ENCODE measurements at places on chromosomes 4 and X.

DNA sequence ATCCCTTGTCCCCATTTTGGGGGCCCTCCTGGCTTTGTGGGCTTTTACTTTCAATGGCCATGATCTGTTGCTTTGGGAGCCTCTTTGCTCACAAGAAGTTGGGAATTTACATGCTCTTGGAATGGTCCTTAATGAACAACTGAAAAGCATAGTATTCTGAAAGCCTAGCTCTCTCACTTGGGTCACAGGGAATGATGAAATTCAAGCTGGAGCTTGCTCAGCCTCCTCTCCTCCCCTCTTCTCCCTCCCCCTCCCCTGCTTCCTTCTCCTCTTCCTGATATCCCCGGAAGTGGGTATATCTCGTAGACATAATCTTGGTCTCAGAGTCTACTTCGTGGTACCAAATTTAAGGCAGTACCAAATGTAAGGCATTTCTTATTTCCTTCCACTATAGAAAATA lies 400.6 kb upstream of the NR3C2 start:
- DNase-seq = no peak

DNA sequence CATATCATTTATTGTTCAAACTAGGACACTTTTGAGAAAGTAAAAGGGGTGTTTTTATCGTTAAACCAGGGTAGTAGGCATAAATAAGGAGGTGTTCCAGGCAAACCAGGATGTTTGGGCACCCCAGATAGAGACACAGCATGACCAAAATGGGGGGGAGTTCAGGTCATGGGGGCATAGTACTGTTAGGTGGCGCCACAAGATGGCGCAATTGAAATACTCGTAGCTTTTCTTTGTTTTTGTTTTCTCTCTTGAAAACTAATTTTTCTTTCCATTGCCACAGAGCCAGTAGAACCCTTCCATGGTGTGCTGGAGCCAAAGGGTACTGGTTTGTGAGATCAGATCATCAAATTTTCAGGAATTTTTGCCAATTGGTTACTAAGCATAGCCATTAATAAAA lies 283.4 kb downstream of the BCOR start:
- peak; percentile 33 for DNase-seq

- DNase-seq = no peak
These were observed 12.9 kb upstream of the SPP1 start for GRCh38 chr4:87962398-87963146.

DNA sequence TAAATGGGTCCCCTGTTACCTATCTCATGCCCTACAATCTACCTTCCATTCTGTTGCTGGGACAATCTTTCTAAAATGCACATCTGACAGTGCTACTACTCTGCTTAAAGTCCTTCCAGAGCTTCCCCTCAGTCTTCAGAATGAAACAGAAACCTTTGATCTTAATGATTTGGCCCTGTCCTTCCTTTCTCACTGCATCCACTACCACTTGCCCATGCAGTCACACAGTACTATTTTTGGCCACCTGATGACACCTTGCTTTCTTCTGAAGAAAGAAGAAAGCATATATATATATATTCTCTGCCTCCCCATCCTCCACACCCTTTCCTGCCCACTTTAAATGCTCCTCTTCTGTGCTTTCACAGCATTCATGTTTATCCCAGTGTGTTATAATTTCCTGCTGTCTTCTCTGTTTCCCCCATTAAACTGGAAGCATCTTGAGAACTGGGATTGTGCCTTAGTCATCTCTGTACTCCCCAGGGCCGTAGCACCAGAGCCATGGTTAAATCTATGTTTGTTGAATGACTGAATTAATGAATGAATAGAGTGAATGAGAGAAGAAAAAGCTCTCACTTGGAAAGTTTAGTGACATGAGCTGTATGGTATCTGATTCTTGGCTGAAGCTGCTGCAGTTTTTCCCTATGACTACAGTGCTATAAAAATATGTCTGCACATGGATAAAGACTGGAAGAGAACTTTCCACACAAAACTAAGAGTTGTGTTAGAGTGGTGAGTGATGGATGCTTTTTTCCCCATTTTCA lies 56.2 kb downstream of the RTL9 start:
- DNase-seq = no peak

- no peak for DNase-seq
These were observed 3.6 kb downstream of the SASH3 start for GRCh38 chrX:129783291-129783713.

DNA sequence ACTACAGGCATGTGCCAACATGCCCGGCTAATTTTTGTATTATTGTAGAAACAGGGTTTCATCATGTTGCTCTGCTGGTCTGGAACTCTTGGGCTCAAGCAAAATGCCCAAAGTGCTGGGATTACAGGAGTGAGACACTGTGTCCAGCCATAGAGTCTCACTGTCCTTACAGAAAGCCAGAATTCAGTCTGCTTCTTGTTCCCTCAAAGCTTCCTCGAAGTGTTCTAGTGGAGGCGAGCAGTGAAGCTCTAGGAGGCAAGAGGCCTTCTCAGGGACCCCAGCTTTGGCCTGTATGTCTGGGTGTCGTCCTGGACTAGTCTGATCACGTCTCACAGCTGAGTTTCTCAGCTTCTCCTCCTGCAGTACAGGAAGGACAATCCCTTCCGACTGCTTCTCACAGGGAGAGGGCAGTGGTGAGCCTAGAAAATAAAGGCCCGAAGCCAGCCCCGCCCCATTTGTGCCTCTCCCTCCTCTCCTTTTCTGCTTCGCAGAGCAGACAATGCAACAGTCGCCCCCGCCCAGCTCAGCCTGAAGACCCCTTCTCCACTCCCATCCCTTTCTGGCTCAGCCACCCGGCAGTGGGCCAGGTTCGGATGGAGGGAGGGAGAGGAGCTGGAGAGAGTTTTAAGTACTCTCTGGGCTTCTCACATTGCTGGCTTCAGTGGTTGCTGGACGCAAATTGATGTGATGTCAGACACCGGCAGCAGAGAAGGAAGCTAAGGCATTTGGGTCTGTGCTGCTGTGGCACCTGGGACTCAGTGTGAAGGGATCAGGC lies 11.1 kb upstream of the FAM3A start:
- DNase-seq = peak; percentile 63

- DNase-seq = no peak
These were observed 39.5 kb downstream of the ZFYVE28 start for GRCh38 chr4:2378898-2379297.

DNA sequence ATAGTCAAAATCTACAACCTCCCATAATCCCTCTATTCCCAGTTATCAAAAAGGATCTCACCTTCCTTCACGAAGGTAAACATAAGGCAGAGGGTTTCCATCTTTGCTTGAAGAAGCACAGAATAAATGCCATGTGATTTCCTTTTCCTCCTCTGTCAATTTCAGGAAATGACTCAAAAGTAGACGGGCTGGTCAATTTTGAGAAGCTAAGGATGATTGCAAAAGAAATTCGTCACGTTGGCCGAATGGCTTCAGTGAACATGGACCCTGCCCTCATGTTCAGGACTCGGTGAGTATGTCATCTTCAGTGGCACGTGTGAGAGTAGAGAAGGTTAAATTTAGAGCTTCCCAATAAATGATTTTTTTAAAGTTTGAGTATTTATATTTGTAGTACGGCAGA lies 240.2 kb downstream of the RAPGEF2 start:
- DNase-seq = peak; percentile 67

DNA sequence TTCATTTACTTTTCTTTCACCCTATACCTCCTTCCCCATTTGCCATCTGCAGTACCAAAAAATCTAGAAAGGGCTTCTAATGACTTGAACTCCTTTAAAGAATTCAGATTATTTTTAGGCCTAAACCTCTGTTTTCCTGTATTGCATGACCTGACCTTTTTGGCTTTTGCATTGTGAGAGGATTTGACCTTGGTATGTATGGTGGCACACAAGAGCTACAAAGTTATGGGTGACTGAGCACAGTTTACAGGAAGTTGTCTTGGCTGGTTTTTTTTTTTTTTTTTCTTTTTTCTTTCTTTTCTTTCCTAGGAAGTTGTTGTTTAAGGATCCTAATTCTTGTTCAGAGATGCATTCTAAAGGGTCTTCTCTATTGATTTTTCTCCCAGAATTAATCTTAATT lies 32.0 kb upstream of the MTMR8 start:
- no peak for DNase-seq

- DNase-seq = no peak
These were observed 141.9 kb upstream of the FAM241A start for GRCh38 chr4:112003231-112003907.

DNA sequence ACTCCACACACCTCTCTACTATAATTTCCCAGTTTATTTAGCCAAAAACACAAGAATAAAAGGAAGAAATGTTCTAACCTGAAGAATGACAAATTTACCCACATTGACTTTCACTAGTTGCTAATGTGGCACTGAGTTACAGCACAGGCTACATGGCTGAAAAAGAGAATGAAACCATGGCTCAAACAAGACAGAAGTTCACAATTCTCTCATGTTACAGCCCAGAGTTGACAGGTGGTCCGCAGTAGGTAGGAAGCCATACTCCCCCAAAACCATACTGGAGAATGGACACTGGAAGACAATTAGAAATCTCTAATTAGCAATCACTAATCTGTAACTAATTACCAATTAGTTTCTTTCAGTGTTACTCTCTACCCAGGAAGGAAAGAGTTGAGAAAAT lies 170.8 kb downstream of the ADGRA3 start:
- DNase-seq = no peak

GRCh38 chrX:66021401-66021764 lies 18.5 kb downstream of the VSIG4 start:
- no peak for DNase-seq

GRCh38 chr4:152655272-152656129 lies 24.3 kb downstream of the TMEM154 start:
- DNase-seq = no peak

DNA sequence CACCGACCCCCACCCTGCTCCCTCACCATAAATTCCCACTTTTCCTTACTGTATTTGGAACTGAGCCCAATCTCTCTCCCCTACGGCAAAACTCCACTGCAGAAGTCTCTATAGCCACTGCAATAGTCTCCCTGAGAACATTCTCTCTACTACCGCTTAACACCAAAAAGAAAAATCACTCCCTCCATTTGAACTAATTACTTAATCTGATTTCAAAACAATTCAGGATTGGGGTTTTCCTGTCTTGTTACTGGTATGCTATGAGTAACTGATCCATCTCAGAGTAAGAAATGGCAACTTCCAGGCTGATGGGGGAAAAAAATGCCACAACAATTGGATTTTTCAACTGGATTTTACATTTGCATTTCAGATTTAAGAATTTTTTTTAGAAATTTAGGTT lies 5.8 kb downstream of the PAPSS1 start:
- peak; percentile 46 for DNase-seq

- no peak for DNase-seq
These were observed 53.3 kb downstream of the NFKB1 start for GRCh38 chr4:102554482-102554881.

DNA sequence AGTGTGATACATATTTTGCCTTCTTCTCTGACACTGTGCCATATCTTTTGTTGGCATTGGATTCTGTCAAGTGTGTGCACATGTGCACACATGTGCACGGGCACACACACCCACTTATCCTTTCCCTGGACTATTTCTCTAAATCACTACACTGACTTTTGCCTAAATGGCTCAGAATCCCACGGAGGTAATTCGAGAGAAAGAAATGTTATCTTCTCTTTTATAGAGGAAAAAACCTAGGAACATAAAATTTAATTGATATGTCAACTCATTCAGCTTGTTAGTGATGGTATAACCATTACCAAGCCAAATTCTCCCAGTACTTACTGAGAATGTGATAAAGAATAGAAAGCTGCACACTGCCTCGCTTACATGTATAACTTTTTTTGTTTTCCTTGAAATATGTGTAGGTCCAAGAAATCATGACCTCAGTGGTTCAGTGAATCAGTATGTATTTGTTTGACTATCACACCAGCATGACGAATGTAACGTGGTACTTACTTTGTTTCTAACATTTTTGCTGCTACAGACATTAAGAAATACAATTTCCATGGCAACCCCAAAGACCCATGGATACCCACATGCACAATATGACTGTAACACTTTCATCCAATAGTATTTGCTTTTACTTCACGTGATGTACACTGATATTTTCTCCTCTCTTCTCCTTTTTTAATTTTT lies 163.0 kb downstream of the PCDH7 start:
- no peak for DNase-seq

- DNase-seq = peak; percentile 63
These were observed 37.8 kb downstream of the SEPTIN6 start for GRCh38 chrX:119655125-119655524.

- no peak for DNase-seq
These were observed 91.5 kb downstream of the COX18 start for GRCh38 chr4:72977936-72978485.

- no peak for DNase-seq
These were observed 77.2 kb upstream of the SPIN4 start for GRCh38 chrX:63428348-63428747.

DNA sequence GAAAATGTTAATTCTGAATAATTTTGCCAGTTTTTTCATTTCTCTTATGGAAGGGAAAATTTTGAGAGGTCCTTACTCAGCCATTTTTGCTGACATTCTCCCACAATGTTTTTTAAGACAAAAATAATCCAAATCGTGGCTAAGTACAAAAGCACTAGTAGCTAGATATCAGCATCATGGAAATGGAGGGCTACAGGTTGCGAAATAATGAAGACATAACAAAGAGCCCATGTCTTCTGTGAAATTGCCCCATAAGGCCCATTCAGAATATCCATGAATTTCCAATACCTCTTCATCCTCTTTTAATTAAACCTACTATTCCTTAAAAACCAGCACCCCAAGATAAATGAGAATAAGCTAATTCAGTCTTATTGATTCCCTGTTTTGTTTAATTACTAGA lies 107.4 kb downstream of the HNRNPD start:
- DNase-seq = no peak

- no peak for DNase-seq
These were observed 75.4 kb downstream of the DCHS2 start for GRCh38 chr4:154416190-154416547.

DNA sequence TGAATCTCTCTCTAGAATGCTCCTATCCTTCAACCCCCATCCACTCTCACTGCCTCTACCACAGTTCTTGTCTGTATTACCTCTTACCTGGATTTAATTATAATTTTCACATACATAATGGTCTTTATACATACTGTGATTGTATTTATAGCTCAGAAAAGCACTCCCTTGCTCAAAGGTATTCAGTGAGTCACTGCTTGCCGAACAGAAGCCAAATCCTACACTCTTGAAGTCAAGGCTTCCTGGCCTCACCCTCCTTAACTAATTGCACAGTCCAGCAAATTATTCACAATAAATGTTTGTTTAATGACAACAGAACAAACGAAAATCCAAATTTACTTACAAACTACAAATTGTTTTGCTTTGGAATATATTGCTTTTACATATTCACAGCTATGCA lies 159.5 kb downstream of the KLHL13 start:
- DNase-seq = no peak

GRCh38 chr4:61292322-61292721 lies 92.2 kb downstream of the ADGRL3 start:
- no peak for DNase-seq

GRCh38 chrX:129793604-129794191 lies 13.9 kb downstream of the SASH3 start:
- DNase-seq = no peak

GRCh38 chr4:18844726-18845125 lies 823.2 kb upstream of the LCORL start:
- no peak for DNase-seq

Data from inflammatory macrophage treated with lipopolysaccharide for 4 hours (primary cell).